A549 (cell line): ENCODE measurements at places on chromosomes 1 and 21. TPM values are rescaled to one million over a fixed set of nuclear protein-coding genes. Genes with fewer than 3 reads are reported as not detected.

- DNase-seq, result no peak
These were observed 336.3 kb upstream of the NCAM2 start for GRCh38 chr21:20661745-20662422.

DNA sequence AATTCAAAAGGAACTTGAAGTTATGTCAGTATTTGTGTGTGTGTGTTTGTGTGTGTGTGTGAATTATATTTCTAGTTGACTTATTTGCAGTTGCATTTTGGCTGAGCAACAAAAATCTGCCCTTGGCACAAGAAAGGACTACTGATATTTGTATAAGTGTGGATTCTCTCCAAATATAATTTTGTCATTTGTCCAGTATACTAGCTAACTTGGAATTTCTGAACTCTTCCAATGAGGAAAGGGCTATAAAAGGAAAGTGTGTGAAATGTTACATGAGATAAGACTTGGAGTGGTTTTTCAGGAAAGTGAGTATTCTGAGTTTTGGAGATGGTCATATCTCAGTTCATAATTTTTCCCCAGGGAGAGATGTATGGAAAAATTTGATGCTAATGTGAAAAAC lies 1384.1 kb upstream of the B3GALT2 start:
- DNase-seq, result no peak

- DNase-seq, result no peak
These were observed 22.4 kb upstream of the ADGRB2 start for GRCh38 chr1:31786366-31787060.

- no peak for DNase-seq
These were observed 31.7 kb downstream of the USP48 start for GRCh38 chr1:21751281-21751680.

DNA sequence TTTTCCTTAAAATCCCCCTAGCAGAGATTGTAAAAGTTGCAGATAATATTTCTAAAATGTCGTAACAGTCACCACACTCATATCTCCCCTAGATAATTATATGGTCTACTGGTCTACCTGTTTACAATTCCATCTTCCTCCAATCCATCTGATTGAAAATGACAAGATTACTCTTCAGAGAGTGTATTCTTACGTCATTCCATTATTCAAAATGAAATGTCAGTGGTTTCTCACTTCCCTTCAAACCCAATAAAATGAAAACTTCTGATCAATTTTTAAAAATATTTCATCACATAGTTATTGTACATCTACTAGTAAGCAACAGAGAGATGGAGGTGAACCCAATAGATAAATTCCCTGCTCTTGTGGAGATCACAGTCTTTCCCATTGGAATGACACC lies 202.2 kb upstream of the C8B start:
- no peak for DNase-seq

DNA sequence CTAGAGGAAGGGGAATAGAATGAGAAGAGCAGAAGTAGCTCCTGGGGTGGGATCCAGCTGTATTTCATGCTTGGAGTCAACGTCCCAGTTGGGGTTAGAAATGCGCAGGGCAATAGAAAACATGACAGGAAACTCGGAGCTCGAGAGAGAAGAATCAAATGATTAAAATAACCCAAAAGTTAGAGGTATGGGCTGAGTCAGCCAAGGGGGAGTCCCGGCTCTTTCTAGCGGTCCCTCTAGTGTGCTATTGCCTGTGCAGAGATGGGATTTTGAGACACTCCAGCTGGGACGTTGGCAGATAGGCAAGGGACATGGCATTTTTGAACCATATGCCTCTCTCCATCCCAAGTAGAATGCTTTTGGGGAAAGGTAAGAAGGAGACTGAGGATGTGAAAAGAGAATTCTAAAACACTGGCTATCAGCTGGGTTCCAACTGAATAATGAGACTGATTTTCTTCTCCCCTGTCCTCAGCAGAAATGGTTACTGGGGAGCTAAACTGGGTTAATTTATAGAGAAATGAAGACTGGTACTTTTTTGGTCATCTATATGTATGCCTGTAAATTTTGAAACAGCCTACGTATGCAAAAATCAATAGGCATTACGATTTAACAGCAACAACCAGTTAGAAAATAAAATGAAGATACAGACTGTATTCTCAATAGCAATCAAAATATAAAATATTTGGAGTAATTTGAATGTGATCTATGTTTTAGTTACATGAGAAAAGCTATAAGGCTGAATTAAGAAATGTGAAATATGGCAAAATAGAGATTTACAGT lies 7.0 kb upstream of the VPS26C start:
- no peak for DNase-seq

DNA sequence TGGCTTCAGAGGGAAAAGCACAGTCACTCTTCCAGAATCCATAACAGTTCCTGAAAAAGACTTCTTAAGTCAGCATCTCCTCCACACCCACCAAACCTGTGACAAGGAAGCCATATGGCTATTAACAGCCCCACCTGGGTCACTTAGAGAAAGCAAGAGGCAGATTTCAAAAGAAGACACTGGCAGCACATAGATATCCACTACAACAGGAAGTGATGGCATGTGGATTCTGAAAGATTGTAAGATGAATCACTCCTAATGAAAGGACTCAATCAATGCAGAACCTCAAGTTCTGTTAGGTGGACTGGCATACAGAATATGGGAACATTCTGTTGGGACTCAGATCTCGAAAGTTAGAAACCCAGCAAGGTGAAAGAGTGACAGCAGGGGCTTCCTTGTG lies 365.9 kb downstream of the TGFB2 start:
- DNase-seq, result peak; percentile 21

- DNase-seq, result no peak
These were observed 104.9 kb upstream of the SLC2A1 start for GRCh38 chr1:43063394-43064219.

ATP13A2 gene
- 18.5 to 25.7 TPM (median 23.1 TPM) in 3 replicates for polyA plus RNA-seq

LY9 gene
- polyA plus RNA-seq, result 0.03 to 0.15 TPM (median 0.05 TPM) in 3 replicates
